Mammary epithelial cell (primary cell): ENCODE measurements at places on chromosomes 1 and 21. TPM values are rescaled to one million over a fixed set of nuclear protein-coding genes. Genes with fewer than 3 reads are reported as not detected.

The ERG gene
- total RNA-seq, result 0.12 TPM in 1 of 2 replicates, not detected in the other

The PRKAA2 gene
- total RNA-seq, result 0.05 and 0.07 TPM in 2 replicates

The LCE1B gene
- not detected for total RNA-seq

The PLXNA2 gene
- 6.5 TPM for total RNA-seq

The FLG gene
- total RNA-seq, result 0.24 and 0.38 TPM in 2 replicates

The HPDL gene
- total RNA-seq, result 0.19 and 0.66 TPM in 2 replicates

The ADGRB2 gene
- 0.83 TPM for total RNA-seq

- peak; percentile 86 for DNase-seq
These were observed 4.2 kb upstream of the OTUD3 start for GRCh38 chr1:19877821-19878636.

GRCh38 chr1:154104433-154105082 is 50.3 kb downstream of the NUP210L start:
- DNase-seq, result no peak

DNA sequence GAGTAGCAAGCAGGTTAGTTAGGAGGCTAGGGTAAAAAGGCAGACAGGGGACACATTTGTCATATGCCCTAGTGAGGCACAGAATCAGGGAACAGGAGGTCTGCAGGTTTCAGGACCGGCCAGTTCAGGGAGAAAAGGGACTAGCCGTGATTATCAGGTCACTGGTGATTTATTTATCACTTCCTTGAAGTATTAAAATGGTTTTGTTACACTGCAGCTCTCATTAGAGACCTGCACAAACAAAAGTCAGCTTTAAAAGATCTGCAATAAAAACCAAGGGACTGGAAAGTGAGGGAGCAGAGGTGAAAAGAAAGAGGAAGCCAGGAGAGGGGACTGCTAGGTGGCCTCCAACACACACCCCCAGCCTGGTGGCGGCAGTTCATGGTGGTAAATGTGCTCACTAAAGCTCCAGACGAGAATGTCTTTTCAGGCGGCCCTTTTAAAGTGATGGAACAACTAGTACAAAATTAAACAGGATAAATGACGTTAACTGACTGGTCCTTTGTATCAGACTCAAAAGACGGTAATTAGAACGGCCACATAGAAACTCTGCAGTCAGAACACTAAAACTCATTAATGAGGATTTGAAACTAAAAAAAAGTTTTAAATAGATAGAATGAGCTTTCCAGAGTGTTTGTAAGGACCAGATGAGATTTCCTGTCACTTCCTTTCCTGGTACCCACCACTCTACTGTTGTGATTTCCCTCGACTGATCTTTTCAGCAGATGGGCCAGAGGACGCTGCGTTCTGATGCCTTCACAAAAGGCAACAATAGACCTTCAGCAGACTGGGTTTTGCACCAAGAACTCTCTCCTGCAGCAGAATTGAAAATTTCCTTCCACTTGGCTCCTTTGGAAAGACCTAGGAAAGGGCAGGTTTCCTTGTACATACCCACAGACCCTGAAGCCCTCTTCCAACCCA is 136.8 kb downstream of the NTPCR start:
- DNase-seq, result no peak

- peak; percentile 34 for DNase-seq
These were observed 1.4 kb downstream of the EIF4G3 start for GRCh38 chr1:21175324-21175669.

DNA sequence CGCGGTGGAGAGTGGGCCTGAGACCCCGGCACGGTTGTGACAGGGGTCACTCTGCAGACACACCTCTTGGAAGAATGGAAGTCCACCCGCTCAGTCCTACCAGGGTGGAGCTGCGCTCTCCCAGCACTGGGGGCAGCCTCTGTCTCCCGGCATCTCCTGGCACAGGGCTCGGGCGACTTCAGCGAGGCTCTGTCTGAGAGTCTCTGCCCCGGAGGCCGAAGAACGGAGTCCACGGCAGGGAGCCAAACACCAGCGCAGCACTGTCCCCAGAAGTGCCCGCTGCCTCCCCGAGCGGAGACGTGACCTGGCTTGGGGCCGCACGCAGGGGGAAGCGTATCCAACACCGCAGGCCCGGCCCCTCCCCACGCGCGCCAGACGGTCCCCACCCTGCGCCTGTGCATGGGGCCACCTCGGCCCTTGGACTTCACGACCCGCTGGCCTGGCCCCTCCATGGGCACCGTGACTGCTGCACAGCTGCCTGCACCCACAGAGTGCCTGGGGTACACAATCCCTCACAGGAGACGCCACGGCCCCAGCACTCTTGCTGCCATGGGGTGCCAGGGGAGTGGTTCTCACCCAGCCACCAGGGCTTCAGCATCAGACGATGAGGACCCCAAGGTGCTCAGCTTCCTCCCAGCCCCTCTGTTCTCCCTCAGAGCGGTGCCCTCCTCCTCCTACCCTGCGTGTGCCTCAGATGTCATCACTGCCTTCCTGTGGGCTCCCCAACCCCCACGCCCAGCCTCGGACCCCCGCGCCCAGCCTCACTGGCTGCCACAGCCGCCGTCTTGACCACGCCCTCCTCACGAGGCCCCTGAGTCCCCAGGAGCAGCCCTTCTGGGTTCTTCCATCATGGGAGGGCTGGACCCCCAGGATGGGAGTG is 14.9 kb upstream of the RNF223 start:
- no peak for DNase-seq

DNA sequence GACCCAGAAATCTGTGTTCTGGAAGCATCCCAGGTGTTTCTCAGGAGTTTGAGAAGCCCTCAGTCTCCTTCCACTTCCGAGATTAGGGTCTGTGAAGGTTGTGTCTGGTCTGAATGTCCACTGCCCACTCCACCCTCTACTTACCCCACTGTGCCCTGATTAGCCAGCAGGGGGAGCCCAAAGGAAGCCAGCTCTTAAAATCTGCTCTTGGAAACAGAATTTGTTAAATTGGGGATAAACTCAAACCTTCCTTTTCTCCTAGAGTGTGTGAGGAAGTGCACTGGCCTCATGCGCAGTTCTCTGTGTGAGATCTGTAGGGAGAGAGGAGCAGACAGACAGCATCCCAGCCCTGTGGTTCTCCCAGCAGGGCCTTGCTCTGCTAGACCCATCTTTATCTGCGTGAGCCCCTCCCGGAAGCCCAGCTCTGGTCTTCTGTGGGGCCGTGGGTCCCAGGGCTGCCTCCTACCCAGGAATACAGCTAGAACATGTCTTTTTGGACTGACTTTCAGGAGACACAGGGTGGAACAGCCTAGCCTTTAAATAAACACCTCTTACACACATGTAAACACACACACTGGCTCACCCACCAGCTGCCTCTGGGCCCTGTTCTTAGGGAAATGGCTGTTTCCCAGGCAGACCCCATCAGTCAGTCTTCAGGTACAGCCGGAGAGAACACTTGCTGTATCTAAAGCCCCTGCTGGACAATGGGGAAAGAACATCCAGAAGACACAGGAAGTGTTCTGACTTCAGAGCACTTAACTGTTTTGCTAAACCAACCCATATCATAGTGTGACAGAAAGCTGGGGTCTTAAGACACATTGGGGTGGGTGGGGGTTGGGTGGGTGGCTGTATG is 52.2 kb downstream of the SMYD2 start:
- DNase-seq, result no peak

GRCh38 chr1:211632117-211632807 is 43.2 kb downstream of the NEK2 start:
- DNase-seq, result peak; percentile 44

GRCh38 chr1:231240531-231240882 is 505 bp upstream of the GNPAT start:
- DNase-seq, result peak; percentile 8

DNA sequence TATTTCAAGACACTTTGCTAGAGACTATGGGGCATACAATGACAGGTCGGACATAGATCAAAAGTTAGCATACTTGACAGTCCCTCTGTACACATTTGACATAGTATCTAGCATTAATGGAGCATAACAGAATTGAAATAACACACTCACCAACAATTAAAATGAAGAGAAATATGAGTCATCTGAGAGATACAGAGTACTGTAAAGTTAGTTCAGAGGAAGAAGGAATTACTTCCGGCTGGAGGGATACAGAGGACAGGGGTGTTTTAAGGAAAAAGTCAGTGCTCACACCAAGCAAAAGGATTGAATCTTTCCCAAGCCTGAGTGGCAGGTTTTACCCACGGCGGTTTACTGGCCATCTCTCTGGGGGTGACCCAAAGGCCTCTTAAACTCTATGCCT is 2.4 kb downstream of the ZMYND12 start:
- no peak for DNase-seq

DNA sequence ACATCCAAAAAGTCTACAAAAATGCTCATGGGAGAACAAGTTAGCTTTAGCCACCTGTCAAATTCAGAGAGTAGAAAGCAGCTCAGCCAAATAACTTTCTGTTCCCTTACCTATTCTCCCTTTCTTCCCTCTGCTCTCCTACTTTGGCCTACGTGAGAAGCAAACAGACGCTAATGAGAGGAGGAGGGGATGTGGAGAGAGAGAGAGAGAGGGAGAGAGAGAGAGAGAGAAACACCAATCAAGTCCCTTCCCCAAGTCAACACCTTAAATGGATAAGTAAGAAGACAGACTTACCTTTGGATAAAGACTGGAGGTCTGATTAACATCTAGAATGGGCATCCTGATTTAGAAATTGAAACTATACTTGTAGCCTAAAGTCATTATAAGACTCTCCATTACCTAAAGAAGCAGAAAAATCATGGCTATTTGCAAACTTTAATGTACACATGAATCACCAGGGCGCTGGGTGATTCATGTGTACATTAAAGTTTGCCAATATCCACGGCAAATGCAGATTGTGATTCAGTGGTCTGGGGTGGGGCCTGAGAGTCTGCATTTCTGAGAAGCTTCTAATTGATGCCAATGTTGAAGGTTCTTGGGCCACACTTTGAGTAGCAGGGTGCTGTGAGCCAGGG is 13.1 kb upstream of the DUSP12 start:
- peak; percentile 73 for DNase-seq

DNA sequence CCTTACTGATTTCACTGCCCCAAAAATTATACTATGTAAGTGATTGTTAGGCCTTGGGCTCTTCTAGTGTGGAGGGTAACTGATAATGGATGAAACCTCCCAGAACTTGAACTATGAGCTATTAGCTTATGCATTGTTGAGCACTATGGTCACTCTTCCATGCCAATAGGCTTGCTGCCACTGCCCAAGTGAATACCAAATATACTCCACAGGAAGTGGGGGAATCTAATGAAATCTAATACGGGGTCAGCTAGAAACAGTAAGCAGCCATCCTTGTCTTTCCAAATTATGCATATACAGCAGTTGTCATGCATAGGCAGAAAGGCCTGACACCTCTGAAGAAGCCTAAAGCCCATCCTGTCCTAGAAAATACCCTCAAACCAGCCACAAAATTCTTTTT is 198.7 kb upstream of the PTBP2 start:
- DNase-seq, result no peak

DNA sequence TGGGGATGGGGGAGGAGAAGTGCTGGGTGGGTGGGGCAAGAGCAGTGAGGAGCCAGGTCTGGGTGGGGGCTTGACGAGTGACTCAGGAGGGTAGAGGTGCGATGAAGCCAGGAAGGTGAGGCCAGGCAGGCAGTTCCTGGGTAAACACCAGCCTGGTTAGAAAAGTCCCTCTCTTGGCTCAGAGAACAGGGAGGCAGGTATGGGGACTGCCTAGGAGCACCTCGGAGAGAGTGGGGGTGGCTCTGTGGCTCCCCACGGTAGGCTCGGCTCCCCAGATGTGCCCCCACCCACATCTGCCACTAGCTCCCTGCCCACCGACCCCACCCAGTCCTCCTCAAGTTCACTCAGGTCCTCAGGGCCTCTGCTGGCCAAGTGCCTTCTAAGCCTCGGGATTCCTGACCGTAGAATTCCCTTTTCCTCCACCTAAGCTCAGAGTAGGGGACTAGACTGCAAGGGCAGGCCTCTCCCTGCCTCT is 1.2 kb downstream of the HSPG2 start:
- peak; percentile 76 for DNase-seq

GRCh38 chr1:214615871-214616270 is 12.9 kb downstream of the CENPF start:
- no peak for DNase-seq

GRCh38 chr1:112296908-112297307 is 99.1 kb upstream of the CTTNBP2NL start:
- DNase-seq, result no peak

- DNase-seq, result no peak
These were observed 63.1 kb upstream of the CNN3 start for GRCh38 chr1:94989911-94990473.

DNA sequence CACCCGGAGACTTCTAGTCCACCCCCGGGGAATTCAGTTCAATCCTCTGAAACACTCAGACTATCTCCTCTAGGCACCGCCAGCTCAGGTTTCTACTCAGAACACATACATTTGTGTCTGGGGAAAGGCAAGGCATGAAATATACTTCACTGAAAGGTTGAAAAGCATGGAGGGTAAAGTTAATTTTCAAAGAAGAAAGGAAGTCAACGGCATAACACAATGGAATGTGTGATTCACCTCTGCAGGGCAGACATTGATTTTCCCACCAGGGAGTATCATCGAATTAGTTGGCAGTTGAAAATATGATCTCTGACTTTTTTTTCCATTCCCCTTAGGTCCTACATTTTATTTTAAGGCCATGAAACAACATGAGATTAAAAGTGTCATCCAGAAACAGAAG is 669.4 kb downstream of the SMYD3 start:
- peak; percentile 5 for DNase-seq

GRCh38 chr1:167922023-167922422 is 8.1 kb upstream of the ADCY10 start:
- peak; percentile 20 for DNase-seq

- DNase-seq, result no peak
These were observed 1745.3 kb downstream of the MRPL39 start for GRCh38 chr21:23861911-23862504.

- no peak for DNase-seq
These were observed 30.8 kb downstream of the ELAVL4 start for GRCh38 chr1:50139339-50140181.

GRCh38 chr21:43301409-43302061 is 125.4 kb downstream of the SIK1 start:
- DNase-seq, result no peak

GRCh38 chr1:75991497-75992114 is 59.4 kb upstream of the ASB17 start:
- DNase-seq, result peak; percentile 65

- peak; percentile 62 for DNase-seq
These were observed at the start of gene DCDC2B for GRCh38 chr1:32208891-32209328. TSS of gene DCDC2B (plus strand) at chr1:32209089. CDS start at chr1:32209094, 5 bp downstream.
